ENCODE measurements at places on chromosomes 3 and 15. TPM values are rescaled to one million over a fixed set of nuclear protein-coding genes. Genes with fewer than 3 reads are reported as not detected.

The AHSG gene
- total RNA-seq = not detected

The ITIH4 gene
- 1.7 TPM for total RNA-seq

The CLDN18 gene
- total RNA-seq = not detected

The LRRIQ4 gene
- total RNA-seq = not detected

The FRMD5 gene
- total RNA-seq = 2.5 TPM

The SLC22A13 gene
- not detected for total RNA-seq

The GP9 gene
- not detected for total RNA-seq

The GABRB3 gene
- total RNA-seq = 1.8 TPM

The CCK gene
- total RNA-seq = 1.0 TPM

The ROPN1 gene
- not detected for total RNA-seq

The BFSP2 gene
- not detected for total RNA-seq

The ITIH1 gene
- total RNA-seq = not detected

The RTP1 gene
- not detected for total RNA-seq

The MUC4 gene
- total RNA-seq = not detected

The A4GNT gene
- total RNA-seq = not detected

The HGD gene
- not detected for total RNA-seq

The ACKR4 gene
- 0.19 TPM for total RNA-seq

The SYNPR gene
- total RNA-seq = not detected

The TMC3 gene
- total RNA-seq = not detected

The MGLL gene
- total RNA-seq = 42.6 TPM

The NCBP2 gene
- 42.1 TPM for total RNA-seq

The SLC27A2 gene
- total RNA-seq = not detected

The PATL2 gene
- not detected for total RNA-seq

The CCR9 gene
- total RNA-seq = not detected

The ADAMTSL3 gene
- total RNA-seq = not detected

The NPRL2 gene
- 17.2 TPM for total RNA-seq

The NMNAT3 gene
- total RNA-seq = 4.0 TPM

The GPR87 gene
- total RNA-seq = 61.2 TPM

The ISLR gene
- total RNA-seq = 0.08 TPM

The EPHB1 gene
- 0.08 TPM for total RNA-seq

The ZIC1 gene
- total RNA-seq = 1.2 TPM

The MOBP gene
- not detected for total RNA-seq

The RAB6B gene
- total RNA-seq = 0.15 TPM

The IL20RB gene
- total RNA-seq = 175 TPM

The TRH gene
- total RNA-seq = not detected

The CTXN2 gene
- not detected for total RNA-seq

The NANOGP8 gene
- not detected for total RNA-seq

The TMPRSS7 gene
- not detected for total RNA-seq

The DOCK3 gene
- not detected for total RNA-seq

The TIMP4 gene
- 0.08 TPM for total RNA-seq

The ARPP19 gene
- total RNA-seq = 94.0 TPM

The WDR53 gene
- 15.1 TPM for total RNA-seq

The LRRC31 gene
- not detected for total RNA-seq

The MYZAP gene
- total RNA-seq = 3.4 TPM

The NDN gene
- 20.2 TPM for total RNA-seq

The GOLGA8T gene
- total RNA-seq = not detected

The TICRR gene
- 3.9 TPM for total RNA-seq

The SNUPN gene
- 21.7 TPM for total RNA-seq

The LRTM1 gene
- total RNA-seq = not detected

The PIGZ gene
- 1.1 TPM for total RNA-seq

The KLHL6 gene
- 0.16 TPM for total RNA-seq

The KBTBD8 gene
- 3.8 TPM for total RNA-seq

The ISLR2 gene
- total RNA-seq = 0.04 TPM

The ESYT3 gene
- 1.5 TPM for total RNA-seq

Data from hair follicular keratinocyte (primary cell).